Pancreas (tissue), 10 donors: ENCODE measurements at places on chromosomes 16 and 17.

GRCh38 chr16:68406458-68407152, 41.7 kb downstream of the SMPD3 start:
- no peaks in the 10 kb centered on the region for H3K36me3 ChIP-seq
- DNase-seq = no peak
- H3K4me1 ChIP-seq = no peaks in the 10 kb centered on the region

DNA sequence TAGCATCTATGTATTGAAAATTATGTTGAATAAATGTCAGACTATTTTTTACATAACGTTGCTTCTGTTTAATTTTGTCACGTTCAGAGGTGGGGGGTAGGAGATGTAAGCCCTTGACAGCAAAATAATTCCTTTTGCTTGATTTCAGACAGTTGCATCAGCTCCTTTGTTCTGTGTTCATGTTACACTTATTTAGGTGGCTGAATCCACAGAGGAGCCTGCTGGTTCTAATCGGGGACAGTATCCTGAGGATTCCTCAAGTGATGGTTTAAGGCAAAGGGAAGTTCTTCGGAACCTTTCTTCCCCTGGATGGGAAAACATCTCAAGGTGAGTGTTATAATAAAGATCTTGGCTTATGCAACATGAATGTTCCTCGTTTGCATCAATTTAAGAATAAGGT, 4.5 kb downstream of the HERPUD1 start:
- H3K4me3 ChIP-seq = peak overlapping the region; percentile 99
- H3K27me3 ChIP-seq = no peaks in the 10 kb centered on the region
- no peak for DNase-seq
- H3K4me1 ChIP-seq = peaks cover 24% of the 10 kb centered on the region

DNA sequence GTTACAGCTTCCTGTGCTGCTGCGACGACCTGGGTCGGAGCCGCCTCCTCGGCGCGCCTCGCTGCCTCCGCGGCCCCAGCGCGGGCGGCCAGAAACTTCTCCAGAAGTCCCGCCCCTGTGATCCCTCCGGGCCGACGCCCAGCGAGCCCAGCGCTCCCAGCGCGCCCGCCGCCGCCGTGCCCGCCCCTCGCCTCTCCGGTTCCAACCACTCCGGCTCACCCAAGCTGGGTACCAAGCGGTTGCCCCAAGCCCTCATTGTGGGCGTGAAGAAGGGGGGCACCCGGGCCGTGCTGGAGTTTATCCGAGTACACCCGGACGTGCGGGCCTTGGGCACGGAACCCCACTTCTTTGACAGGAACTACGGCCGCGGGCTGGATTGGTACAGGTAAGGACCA, 746 bp downstream of the HS3ST2 start:
- peak overlapping the region; percentile 26 for H3K4me3 ChIP-seq
- H3K27me3 ChIP-seq = no peaks in the 10 kb centered on the region
- peak; percentile 68 for DNase-seq
- no peaks in the 10 kb centered on the region for H3K36me3 ChIP-seq
- no peak overlapping the region for H3K27ac ChIP-seq
- no peaks in the 10 kb centered on the region for H3K4me1 ChIP-seq

- no peaks in the 10 kb centered on the region for H3K27me3 ChIP-seq
- no peak overlapping the region for H3K4me3 ChIP-seq
- H3K4me1 ChIP-seq = no peaks in the 10 kb centered on the region
- no peak overlapping the region for H3K27ac ChIP-seq
- no peaks in the 10 kb centered on the region for H3K36me3 ChIP-seq
These were observed 5.0 kb downstream of the SLX4 start for GRCh38 chr16:3606441-3606840.

GRCh38 chr17:37710344-37710886, 34.4 kb downstream of the HNF1B start:
- peaks cover 69% of the 10 kb centered on the region for H3K4me1 ChIP-seq
- H3K4me3 ChIP-seq = no peak overlapping the region
- no peaks in the 10 kb centered on the region for H3K36me3 ChIP-seq
- H3K27me3 ChIP-seq = no peaks in the 10 kb centered on the region

DNA sequence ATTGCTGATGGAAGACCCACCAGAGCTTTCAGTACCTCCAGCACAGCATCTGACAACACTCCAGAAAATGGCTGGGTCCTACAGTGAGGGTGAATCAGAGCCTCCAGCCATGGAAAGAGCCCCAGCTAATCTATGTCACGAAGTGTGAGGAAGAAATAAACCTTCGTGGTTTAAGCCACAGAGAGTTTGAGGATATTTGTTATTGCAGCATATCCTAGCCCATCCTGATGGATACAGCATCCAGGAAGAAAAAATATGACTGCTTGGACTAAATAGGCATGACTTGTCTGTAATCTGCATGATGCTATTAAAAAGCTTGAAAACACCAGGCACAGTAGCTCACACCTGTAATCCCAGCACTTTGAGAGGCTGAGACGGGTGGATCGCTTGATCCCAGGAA, 13.3 kb upstream of the CCL17 start:
- no peaks in the 10 kb centered on the region for H3K36me3 ChIP-seq
- H3K27ac ChIP-seq = no peak overlapping the region
- no peak overlapping the region for H3K4me3 ChIP-seq
- H3K27me3 ChIP-seq = no peaks in the 10 kb centered on the region
- DNase-seq = no peak

- no peak overlapping the region for H3K4me3 ChIP-seq
- DNase-seq = no peak
- H3K27me3 ChIP-seq = no peaks in the 10 kb centered on the region
- no peak overlapping the region for H3K27ac ChIP-seq
- H3K36me3 ChIP-seq = no peaks in the 10 kb centered on the region
- no peaks in the 10 kb centered on the region for H3K4me1 ChIP-seq
These were observed 47.9 kb upstream of the TAOK1 start for GRCh38 chr17:29342158-29342765.

GRCh38 chr17:39753514-39754160, 15.9 kb downstream of the GRB7 start:
- no peaks in the 10 kb centered on the region for H3K36me3 ChIP-seq
- peak overlapping the region; percentile 48 for H3K4me3 ChIP-seq
- no peaks in the 10 kb centered on the region for H3K27me3 ChIP-seq
- peaks cover 18% of the 10 kb centered on the region for H3K4me1 ChIP-seq

GRCh38 chr16:56094231-56094630, 97.1 kb upstream of the GNAO1 start:
- no peak overlapping the region for H3K27ac ChIP-seq
- H3K27me3 ChIP-seq = no peaks in the 10 kb centered on the region
- H3K4me1 ChIP-seq = no peaks in the 10 kb centered on the region
- H3K4me3 ChIP-seq = no peak overlapping the region
- no peaks in the 10 kb centered on the region for H3K36me3 ChIP-seq
- no peak for DNase-seq
